ENCODE measurements at places on chromosomes 6 and 20.

DNA sequence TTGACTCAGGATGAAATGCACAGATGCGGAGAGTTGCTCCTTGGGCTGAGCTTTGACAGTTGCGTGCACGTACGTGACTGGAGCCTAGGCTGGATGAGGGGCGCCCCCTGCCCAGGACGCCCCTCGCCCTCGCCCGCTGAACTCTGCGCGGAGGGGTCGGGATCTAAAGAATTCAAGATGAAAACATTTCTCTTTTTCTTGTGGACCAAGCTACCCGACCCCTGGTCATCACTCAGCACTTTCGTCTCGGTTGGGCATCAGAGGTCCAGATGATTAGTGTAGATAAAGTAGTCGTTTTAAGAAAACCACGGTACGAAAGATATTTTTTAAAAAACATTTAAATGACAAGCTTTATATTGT, 700 bp downstream of the DTD1 start:
- DNase-seq, result no peak

DNA sequence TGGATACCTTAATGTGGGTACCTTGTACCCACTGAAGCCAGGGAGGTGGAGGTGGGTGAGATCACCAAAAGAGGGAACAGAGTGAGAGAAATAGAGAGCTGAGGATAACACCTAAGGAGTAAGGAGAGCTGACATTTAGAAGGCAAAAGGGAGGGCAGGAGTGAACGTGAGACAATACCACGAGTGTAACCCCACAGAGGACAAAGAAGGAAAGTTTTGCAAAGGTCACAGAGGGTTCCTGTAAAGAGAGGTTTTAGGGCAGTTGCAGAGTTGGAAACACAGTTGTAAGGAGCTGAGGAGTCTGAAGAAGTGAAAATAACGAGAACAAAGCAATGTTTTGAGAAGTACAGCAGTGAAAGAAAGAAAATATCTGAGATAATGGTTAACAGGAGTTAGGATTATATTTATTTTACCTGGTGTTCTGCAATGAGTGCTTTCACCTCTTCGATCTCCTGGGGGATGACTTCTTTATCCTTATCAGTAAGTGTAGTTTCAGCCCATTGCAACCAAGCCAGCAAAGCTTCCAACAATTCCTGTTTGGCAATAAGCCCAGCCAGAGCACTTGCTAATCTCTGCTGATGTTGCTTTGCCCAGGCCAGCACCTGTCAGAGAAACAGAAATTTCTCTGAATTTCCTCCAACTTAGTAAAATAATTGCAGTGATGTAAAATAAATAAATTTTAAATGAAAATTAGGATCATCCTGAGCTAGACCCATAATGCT, 166.8 kb downstream of the DST start:
- no peak for DNase-seq

GRCh38 chr6:130362128-130362527, 3.7 kb upstream of the TMEM200A start:
- DNase-seq, result no peak

- no peak for DNase-seq
Measured at GRCh38 chr6:112331306-112331705, 15.8 kb upstream of the RFPL4B start.

DNA sequence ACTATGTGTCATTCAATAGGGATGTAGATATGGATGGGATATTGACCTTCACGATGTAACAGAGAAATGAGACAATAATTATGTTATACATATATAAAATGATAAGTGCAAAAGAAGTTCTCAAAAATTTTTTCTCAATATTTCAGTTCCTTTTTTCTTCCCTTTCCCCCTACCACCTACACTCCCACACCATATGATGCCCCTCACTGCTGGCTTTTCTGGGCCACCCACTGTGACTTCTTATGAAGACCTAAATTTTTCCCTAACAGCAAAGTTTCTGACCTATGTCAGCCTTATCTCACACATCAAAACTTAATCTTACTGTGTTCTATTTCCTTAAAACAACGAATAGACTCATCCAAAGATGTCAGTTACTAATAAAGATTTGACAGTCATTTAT, 89.9 kb upstream of the MYLIP start:
- DNase-seq, result no peak

GRCh38 chr6:38968702-38969149, 79.9 kb upstream of the GLP1R start:
- DNase-seq, result no peak

DNA sequence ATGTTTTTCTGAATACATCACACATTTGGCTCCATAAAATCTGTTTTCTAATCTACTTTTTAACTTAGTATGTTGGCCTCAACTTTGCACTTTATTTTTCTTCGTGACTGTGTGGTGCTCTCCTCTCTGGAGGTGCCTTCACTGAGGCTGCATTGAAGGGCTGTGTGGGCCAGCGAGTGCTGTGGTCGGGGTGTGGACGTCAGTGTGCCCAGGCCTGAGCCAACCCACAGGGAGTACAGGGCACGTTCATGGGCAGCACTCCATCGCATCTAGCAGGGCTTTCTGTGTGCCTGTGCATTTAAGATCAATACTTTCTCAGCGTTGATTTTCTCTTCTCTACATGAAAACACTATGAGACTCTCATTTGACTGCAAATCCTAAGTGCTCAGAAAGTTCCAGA, 37.8 kb downstream of the DACT2 start:
- no peak for DNase-seq

DNA sequence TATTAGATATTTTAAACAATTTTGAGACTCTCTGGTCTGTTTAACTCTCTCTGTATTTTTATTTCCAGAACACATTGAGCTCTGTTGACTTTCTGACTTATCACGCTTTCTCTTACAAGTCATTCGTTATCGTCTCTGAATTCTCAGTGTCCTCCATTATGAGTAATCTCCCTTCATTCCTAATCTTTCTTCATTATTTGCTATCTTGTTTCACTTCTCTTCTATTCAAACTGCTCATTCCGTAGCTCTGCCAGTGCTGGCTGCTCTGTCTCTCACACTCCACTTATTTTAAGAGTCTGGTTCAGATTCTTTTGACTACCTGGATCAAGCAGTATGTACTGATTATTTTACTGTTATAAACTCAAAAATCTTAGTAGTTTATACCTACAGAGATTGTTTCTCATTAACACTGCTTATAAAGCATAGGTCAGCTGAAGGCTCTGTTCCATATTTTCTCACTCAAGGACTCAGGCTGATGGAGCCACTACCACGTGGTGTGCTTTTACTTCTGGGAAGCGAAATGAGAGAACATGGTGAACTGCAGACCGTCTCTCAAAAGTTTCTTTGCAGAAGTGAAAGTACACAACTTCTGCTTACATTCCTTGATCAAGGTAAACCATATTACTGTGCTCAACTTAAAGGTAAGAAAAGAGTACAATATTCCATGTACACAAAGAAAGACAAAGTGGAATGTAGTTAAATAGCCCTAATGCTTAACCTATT, 485.2 kb downstream of the GRIK2 start:
- DNase-seq, result no peak

DNA sequence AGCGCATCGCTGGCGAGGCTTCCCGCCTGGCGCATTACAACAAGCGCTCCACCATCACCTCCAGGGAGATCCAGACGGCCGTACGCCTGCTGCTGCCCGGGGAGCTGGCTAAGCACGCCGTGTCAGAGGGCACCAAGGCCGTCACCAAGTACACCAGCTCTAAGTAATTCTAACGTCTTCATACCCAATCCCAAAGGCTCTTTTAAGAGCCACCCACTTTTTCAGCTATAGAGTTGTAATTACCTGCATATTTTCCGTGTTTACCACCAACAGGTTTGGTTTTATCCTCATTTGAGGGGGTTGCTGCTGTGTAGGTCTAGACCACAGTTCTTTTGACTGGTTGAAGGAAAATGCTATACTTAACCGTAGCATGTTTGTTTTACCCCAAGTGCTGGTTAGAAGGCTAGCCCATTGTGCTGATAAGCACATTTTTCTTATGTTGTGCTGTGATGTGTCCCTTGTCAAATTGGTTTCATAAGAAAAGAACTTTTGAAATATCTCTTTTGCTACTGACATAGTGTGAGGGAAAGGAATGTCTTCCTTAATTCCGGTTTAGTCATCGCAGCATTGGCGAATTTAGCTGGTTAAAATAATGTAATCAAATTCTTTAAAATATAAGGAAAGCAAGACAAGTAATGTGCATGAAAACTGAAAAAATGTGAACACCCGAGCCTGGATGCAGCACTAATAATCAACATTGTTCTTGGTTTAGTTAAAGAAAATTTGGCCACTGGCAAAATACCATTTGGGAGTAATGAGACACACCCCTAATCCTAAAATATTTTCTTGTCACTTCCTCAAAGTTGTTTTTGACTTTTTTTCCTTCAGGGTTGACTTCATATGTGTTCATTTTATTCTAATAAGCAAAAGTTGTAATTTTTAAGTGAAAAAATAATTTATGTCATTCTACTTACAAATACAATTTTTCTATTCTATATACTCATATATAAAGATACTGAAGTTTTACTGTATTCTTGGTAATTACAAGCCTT, 112.8 kb downstream of the HFE start:
- DNase-seq, result no peak

DNA sequence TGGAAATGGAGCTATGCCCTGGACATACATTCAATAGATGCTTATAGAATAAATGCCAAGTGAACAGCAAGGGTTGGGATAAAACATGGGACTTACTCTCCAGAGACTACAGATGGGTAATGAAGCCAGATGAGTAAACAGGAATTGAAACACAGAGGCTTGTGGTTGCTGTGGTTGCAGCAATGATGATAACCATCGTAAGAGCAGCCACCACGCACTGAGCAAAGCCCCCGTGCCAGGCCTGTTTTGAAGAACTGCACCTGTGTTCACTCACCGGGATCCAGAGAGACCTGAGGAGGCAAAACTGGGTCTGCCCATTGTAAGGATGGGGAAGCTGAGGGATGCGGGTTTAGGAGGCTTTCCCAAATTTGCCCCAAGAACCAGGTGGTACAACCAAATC, 431.1 kb upstream of the CDH4 start:
- DNase-seq, result no peak

DNA sequence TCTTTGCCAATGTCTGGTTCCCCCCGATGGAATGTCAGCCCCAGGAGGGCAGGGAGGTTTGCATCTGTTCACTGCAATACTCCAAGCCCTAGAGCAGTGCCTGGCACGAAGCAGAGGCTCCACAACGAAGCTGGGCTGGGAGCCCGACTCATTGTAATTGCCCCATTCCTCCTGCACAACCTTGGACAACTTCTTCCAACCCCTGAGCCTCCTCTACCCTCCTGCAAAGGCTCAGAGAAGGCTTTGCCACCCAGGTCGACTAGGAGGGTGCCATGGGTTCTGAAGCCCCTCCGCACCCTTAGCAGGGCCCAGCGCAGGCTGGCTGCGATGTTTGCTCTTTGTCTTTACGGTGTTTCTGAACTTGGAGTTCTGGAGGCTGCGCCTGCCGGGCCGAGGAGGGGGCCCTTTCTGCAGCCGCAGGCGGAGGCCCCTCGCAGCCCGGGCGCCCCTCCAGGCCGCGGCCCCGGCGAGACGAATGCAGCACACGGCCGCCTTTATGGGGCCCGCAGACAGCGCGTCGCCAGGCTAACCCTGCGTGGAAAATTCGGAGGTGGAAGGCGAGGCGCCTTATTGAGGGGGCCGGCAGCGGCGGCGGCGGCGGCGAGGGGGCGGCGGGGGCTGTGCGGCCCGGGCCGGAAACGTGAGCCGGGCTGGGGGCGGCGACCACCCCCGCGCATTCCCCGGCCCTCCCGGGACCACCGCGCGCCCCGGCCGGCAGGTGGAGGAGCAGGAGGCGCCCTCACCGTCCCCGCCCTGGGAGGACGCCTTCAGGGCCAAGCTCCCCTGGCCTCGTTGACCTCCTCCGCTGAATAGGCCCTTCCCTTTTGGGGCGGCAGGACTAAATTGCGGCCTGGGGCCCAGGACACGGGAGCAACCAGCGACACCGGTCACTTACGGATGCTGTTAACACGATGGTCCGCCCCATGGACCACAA, 27.0 kb downstream of the SNAI1 start:
- DNase-seq, result no peak

- DNase-seq, result no peak
Measured at GRCh38 chr6:19465760-19466159, 371.4 kb upstream of the ID4 start.

- DNase-seq, result no peak
Measured at GRCh38 chr6:150037526-150038201, 12.3 kb upstream of the RAET1L start.

DNA sequence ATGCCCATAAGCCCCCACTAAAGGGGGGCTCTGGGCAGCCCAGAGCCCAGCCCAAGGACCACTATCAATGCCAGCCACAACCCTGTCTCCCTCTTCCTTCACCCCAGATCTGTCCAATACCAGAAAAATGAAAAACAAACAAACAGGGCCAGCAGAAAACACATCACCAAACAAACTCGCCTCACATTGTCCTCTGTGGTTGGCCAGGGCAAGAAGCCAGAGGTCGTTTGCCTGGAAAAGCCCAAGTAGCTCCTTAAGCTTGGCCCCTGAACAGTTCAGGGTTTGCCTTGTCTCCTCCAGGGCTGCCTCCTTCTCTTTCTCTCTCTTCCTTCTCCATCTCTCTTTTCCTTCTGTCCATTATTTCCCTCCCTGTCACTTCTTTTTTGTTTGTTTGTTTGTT, 10.1 kb upstream of the SCUBE3 start:
- no peak for DNase-seq

DNA sequence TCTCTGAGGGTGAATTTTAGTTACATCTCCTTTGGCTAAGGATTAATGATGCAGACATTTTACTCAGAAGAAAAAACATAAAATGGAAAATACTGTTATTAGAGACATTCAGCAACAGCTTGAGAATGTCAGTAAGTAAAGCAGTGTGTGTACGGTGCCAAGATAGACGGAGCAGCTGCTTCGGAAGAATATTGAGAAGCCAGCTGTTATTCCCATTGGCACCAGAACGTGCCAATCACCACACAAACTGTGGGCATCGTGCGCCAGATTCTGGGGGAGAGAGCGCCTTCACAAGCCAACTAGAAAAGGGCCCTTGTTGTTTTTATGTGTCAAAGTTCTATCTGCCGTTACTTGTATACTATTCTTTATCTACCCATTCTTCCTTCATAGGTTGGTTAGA, 163.4 kb downstream of the MTFR2 start:
- no peak for DNase-seq

- no peak for DNase-seq
Measured at GRCh38 chr6:89492025-89492640, 59.2 kb downstream of the ANKRD6 start.

- no peak for DNase-seq
Measured at GRCh38 chr6:170132011-170132521, 158.8 kb downstream of the DLL1 start.
